Activated CD4-positive, alpha-beta memory T cell treated with anti-CD3 and anti-CD28 coated beads, Interleukin-2, amount 10 ng/mL, durations not matched to agents 7 days and 5 days (primary cell): ENCODE measurements at places on chromosomes 4 and X.

- no peak for DNase-seq
These were observed 17.1 kb upstream of the PCDH10 start for GRCh38 chr4:133131829-133132460.

- no peak for DNase-seq
These were observed 3.1 kb downstream of the ZGRF1 start for GRCh38 chr4:112633477-112634235.

DNA sequence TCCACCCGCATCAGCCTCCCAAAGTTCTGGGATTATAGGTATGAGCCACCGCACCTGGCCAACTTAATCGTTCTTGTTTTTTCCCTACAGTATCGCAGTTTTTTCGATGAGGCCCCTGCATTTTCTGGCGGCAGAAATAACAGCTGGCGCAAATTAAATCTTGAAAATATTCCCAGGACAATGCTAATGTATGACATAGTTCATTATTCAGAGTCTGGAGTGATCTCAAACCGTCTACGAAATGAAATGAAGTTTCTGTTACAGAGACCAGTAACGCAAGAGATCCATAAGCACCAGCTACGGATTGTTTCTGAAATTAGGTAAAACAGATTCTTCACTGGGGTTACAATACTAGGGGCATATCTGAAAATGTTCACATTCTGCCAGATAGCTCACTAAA, 27.3 kb downstream of the CXorf58 start:
- no peak for DNase-seq

DNA sequence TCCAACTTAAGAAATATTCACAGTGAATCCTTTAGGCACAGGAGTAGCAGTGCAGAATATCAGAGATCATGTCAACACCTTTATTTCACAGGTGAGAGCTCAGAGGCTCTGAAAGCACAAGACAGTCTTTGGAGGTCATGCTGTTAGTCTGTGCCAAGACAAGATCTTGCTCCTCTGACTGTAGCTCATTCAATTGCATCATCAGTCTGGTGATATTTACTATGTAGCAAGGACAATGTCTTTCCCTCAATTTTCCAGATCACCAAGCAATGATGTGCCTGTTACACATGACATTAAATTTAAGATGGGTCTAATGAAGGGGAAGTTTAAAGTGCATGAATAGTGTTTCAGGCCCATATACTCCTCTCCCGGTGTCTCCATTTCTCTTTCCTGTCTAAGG, 277.5 kb downstream of the IL15 start:
- no peak for DNase-seq

GRCh38 chr4:140813804-140814203, 57.6 kb upstream of the TBC1D9 start:
- DNase-seq, result no peak

- DNase-seq, result no peak
These were observed 3.4 kb upstream of the PRICKLE3 start for GRCh38 chrX:49189606-49190005.

GRCh38 chr4:187396106-187396505, 599.5 kb upstream of the ZFP42 start:
- no peak for DNase-seq

GRCh38 chr4:165855191-165855590, 17.8 kb upstream of the TLL1 start:
- no peak for DNase-seq

- DNase-seq, result no peak
These were observed 96.7 kb upstream of the RAPGEF2 start for GRCh38 chr4:159006202-159006601.

GRCh38 chr4:165879641-165880040, 6.6 kb downstream of the TLL1 start:
- no peak for DNase-seq

DNA sequence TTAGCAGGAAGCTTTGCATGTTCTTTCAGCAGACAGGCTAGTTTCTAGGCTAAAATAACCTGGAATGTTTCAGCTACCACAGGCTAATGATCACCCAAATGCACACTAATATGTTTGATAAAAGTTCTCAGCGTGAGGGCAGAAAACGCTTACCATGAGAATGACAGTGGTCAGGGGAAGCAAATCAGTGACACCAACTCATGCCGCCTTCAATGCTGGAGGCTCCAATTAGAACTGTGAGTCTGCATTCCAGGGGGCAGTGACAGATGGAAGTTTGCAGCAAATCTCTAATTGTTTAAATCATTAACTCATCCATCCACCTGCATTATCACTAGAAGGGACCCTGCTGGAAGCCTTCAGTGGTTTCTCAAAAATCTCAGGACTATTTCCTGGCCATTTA, 43.2 kb downstream of the ANOS1 start:
- DNase-seq, result no peak

GRCh38 chrX:55546956-55547355, 57.3 kb upstream of the USP51 start:
- no peak for DNase-seq

- DNase-seq, result no peak
These were observed 366.2 kb downstream of the FBXW7 start for GRCh38 chr4:152169683-152170082.

DNA sequence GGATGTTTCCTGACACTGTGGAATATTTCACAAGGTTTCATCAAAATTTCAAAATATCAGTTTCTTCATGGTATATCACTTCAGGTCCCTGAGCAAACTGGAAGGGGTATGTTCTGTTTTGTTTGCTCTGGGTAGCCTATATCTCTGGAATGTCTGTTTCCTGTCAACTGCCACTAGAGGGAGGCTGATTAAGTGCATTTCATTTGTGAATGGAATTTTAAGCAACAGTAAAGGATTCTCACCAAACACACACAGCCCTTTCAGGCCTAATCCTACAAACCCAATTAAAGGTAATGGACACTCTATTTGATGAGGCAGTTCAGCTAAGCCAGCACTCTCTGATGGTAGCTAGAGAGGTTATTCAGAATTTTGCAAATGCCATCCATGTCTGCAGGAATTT, 307.1 kb downstream of the TEX13A start:
- no peak for DNase-seq

DNA sequence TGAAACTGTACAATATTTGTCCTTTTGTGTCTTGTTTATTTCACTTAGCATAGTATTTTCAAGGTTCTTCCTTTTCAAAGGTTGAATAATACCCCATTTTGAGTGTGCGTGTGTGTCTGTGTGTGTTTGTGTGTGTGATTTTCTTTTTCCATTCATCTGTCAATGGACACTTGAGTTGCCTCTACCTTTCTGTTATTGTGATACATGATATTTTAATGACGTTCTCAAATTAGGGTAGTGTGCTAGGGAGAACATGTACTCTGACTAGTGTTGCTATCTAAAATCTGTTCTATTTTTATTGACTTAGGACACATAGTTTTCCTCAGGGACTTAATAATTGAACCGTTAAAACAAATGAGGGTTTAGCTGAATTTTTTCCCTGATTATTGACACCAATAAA, 9.9 kb downstream of the MMRN1 start:
- no peak for DNase-seq

DNA sequence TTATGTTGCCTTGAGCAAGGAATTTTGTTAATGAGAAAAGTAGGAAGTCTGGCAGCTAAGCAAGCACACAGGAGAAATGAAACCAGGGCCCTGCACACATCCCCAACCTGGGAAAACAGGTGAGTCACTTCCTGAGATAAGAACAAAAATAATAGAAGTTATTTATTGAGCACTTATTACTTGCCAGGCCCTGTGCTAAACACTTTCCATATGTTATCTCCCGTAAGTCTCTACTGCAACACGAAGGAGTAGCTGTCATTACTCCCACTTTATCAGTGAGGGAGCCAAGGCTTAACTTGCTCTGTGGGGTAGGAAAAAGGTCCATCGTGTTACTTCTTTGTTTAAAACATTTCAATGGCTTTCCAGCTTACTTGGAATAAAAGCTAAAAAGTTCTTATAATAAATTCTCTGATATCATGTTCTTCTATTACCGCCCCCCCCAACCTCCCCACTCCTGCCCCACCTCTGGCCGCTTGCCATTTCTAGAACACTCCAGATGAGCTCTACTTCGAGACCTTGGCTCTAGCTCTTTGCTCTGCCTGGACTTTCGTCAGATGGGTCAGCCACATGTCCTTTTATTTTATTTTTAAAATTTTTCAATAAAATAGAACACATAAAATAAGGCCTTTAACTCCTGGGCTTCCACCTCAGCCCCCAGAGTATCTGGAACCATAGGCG, 36.3 kb upstream of the PLAC8 start:
- no peak for DNase-seq

DNA sequence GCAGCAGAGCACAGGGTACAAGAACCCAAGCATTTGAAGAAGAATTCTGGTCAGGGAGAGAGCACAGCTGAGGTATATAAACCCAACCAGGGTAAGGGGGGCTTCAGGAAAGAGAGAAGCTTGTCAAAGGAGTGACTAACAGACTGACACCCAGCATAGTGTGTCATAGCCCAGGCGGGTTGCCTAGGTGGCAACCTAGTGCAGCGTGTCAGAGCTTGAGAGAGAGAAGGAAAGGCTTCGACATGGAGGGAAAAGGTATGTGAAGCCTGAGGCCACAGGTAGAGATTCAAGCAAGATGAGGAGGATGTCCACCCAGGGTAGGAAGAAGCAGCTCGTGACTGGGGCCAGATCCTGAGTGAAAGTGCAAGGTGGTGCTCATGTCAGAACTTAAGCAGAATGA, 8.5 kb upstream of the ANTXR2 start:
- DNase-seq, result no peak

- DNase-seq, result no peak
These were observed 54.7 kb upstream of the ZXDA start for GRCh38 chrX:57964975-57965374.

GRCh38 chrX:47226071-47226470, 6.7 kb upstream of the USP11 start:
- no peak for DNase-seq

DNA sequence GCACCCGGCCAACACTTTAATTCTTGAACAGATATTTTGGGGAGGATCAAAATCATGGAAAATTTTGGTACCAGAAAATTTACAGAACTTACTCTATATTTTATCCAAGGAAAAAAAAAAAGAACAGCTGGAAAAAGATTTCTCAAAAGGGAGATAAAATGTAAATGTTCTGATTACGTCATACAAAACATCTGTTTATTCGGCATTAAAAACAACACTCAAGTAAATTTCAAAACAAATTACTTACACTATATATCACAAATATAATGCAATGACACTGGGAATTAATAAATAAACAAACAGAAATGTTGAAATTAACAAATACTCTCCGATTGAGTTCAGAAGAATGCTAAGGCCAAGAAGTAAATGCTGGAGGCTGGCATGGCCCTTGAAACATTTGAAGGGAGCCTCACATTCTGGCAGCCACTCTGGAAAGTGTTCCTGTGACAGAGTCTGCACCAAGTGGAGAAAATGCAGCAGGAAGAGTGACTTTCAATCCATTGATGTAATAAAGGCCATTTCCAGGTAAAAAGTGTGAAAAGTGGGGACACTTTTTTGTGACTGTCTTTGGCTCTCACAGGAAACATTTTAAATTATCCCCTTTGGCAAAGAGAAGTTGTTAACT, 486.0 kb upstream of the CTSO start:
- DNase-seq, result no peak

- no peak for DNase-seq
These were observed 216.8 kb downstream of the GRID2 start for GRCh38 chr4:92520563-92520962.

DNA sequence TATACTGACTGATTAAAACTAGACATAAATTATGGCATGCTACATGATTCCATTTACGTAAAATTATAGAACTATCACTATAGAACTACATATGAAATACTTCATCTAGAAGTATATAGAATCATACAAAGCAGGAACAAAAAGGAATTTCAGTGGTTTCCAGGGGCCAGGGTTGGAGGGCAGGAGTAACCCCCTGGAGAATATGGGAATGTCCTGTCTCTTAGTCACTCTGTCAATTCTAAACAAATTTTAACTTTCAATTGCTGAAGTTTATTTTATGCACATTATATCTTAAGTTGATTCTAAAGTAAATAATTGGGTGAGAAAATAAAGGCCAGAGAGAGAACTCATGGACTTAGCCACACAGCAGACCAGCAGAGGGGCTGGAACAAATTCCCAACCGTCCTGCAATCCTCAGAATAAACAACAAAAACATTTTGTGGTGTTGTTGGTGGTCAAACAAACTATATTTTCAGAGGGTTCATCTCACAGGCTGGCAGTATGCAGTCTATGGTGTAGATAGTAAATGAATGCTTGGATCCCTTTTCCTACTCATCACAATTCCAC, 476.9 kb upstream of the SLIT2 start:
- DNase-seq, result no peak

DNA sequence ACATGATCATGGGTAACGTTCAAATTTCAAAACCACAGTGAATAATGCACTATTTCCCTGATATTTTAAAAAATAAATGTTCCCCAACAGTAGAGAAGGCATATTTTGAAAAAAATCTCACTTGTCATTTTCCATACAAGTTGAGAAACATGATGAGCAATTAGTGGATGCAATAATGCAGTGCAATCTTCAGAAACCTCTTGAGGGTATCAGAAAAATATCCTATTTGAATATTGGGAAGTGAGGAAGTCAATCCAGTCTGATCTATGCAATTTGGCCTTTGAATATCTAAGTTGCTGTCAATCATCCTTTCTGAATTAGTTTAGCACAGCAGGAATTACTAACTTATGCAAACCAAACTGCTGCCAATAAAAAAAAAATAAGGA, 776.8 kb downstream of the PCDH18 start:
- DNase-seq, result no peak

- DNase-seq, result no peak
These were observed 140.9 kb downstream of the EFHC2 start for GRCh38 chrX:44202596-44202995.

DNA sequence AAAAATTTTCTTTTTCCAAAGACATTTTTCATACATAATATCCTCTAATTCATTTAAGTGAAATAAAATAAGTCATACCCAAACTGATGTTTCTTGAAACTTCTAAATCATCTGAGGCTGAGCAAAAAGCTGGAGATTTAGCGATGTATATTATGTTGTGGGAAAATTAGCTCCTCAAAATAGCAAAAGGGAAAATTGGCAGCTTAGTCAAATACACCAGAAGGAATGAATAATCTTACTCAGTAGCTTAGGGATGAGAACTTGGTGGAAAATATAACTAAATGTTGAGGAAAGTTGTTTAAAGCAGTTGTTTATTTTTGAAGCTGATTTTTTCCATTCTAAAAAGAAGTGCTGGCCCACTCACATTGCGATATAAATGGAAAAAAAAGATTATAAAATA, 40.9 kb downstream of the GABRA4 start:
- no peak for DNase-seq

DNA sequence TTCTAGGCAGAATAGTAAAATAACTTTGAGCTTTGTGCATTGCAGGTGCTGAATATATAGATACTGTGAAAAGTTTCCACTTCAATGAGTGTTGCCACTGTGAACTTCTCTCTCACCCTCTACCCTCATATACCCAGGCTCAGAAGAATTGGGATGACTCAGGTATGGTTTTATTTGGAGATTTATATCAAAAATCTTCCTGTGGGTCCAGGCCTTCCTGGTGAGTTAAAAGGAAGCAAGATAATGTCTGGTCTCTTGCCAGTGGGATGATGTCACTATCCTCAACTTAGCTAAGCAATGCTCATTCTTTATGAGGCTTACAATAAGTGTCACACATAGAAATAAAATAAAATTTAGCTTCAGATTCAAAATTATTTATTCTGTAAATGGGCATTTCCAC, 153.3 kb upstream of the TENT5D start:
- DNase-seq, result no peak

- no peak for DNase-seq
These were observed 17.8 kb downstream of the GAB3 start for GRCh38 chrX:154733066-154733425.
